Temporal lobe (tissue), 4 donors: ENCODE measurements at places on chromosomes 1 and 21. TPM values are rescaled to one million over a fixed set of nuclear protein-coding genes. Genes with fewer than 3 reads are reported as not detected.

The CFAP141 gene
- not detected for total RNA-seq

The CR1L gene
- total RNA-seq = not detected

The RNF2 gene
- total RNA-seq = 87.3 TPM

The TRIM67 gene
- total RNA-seq = 46.7 TPM

The LMX1A gene
- not detected for total RNA-seq
